ENCODE measurements at places on chromosomes 5 and 9. TPM values are rescaled to one million over a fixed set of nuclear protein-coding genes. Genes with fewer than 3 reads are reported as not detected.

The PCDHA9 gene
- not detected for total RNA-seq

The SLC34A1 gene
- not detected for total RNA-seq

The ACOT12 gene
- not detected for total RNA-seq

The C5orf34 gene
- total RNA-seq = 6.4 TPM

The ZNF79 gene
- total RNA-seq = 8.5 TPM

The SCAI gene
- 3.5 TPM for total RNA-seq

DNA sequence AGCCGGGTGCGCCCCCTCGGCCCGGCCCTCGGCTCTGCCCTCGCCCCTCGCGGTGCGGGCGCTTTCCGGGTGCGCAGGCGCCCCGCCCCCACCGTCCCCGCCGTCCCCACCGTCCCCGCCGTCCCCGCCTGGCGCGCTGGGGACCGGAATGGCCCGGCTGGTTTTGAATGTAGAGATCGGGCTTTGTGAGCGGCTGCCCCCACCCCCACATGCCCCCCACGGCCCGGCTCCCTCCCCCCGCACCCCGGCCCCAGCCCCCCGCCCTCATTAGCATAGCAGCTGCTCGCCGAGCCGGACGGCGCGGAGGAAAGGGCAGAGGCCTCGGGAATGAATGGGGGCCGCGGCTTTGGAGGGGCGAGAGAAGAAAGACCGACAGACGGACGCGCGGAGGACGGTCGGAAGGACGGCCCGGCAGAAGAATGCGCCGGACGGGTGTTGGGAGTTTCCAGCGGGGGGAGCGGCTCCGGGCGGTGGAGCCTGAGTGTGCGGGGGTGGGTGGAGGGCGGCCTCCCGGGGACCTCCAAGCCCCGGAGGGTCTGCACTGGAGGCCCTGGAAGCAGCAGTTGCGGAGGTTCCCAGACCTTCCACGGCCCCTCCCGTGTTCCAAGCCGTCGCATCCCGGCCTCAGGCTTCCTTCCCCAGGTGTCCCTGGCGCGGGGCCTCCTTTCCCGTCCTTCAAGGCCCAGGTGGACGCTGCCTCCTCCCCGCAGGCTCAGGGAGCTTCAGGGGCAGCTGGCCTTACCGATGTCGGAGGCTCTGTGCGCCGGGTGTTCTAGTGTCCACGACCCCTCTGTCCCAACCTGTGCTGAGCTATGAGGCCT, 6.0 kb downstream of the NRARP start:
- no peak for DNase-seq

DNA sequence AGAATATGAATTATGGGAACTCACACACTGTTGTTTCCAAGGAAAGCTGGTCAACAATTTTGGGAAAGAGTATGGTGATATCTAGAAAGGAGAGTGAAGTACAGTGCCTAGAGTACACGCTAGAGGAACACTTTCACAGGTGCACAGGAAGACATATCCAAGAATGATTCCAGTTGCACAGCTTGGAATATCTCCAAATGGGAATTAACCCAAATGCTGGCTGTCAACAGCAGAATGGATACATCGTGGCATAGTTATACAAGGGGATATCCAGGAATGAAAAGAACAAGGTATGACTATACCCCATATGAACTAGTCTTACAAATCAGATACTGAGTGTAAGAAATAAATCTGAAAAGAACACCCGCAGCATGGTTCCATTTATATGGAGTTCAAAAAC, 231.3 kb downstream of the FSTL4 start:
- DNase-seq = no peak

GRCh38 chr5:118069452-118069851, 918.9 kb downstream of the DTWD2 start:
- no peak for DNase-seq

DNA sequence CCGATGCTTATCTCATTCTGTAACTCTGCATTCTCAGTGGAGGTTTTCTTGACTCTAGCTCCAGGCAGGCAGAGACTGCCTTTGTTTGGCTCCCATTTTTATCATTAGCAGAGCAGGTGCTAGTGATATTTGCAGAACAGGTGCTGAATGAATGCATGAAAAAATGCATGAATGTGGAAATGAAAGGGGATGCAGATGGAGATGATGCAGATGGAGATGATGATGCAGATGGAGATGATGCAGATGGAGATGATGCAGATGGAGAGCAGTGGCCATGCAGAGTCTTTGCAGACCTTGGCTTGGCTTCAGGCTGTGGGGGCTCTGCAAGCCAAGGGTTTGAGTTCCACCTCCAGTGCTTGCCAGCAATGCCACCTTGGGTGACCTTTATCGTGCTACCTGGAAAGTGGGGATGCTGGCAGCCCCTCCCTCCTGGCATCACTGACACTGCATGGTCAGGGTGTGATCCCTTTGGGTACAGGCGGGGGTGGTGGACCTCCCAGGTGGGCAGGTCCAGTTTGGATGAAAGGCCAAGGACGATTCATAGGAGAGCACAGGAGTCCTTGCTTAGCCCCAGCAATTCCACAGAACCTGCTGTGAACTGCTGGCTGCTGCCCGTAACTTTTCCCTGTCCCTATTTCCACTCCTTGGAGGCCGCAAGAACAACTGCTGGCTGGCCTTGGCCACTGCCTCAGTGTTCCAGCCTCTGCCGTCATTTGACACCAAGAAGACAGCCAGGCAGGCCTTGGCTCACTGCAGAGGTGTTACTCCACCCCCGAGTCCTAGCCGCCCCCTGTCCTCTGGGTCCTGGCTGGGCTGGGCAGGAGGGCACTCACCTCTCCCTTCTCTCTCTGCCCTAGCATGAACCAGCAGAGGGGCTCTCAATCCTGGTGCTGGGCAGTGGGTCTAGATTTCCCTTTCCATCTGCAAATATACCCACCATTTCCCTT, 33.0 kb downstream of the ERGIC1 start:
- no peak for DNase-seq

DNA sequence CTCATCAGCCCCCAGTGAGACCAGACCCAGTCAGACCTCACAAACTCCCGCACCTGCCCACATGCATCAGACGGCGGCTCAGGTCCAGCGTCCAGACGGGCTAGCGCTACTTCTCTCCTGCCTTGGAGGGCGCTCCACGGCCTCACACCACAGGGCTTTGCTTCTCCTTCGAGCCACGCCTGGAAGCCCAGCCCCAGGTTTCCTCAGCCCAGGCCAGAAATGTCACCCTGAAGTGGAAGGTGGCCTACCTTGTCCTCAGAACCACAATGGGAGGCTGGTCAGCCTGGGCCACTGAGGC, 2.8 kb downstream of the NACC2 start:
- no peak for DNase-seq

GRCh38 chr5:56050551-56051255, 55.9 kb upstream of the IL6ST start:
- no peak for DNase-seq

GRCh38 chr9:93033531-93033930, 25.0 kb upstream of the SUSD3 start:
- no peak for DNase-seq

DNA sequence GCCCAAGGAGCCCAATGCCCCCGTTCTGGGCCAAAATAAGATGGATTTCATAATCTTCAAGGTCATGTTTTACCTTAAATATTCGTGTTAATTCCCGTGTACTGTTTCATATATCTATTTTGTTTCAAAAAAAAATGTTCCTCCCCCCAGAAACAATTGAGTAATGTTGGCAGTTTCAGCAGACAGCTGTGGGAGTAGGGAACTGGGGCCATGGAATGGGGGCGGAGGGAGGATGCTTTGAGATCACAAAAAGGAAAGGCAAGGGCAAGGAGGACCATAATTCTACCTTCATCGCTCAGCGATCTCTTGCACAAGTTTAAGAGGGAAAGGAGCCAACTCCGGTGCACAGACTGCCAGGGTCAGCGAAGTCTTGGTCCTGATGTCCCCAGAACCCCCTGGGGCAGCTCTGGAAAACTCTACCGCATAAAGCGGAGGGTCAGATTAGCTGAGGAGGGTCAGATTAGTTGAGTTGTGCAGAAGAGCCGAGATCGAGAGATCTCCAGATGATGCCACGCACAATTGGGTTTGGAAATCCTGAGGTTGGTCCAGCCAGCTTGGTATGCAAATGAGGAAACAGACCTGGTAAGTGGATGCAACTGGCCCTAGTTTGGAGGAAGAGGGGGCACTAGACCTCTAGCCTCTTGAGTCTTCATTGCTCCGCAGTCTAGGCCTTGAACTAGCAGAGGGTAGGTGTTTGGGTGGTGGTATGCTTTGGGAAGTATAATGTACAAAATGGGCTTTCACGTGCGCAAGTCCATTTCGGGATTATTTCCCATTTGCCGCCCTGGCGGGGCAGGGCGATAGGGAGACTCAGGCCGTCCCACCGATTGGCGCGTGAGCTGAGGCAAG, 24.0 kb downstream of the CDKN2A start:
- no peak for DNase-seq

- DNase-seq = no peak
Observed at GRCh38 chr5:39485079-39485478, 60.3 kb upstream of the DAB2 start.

DNA sequence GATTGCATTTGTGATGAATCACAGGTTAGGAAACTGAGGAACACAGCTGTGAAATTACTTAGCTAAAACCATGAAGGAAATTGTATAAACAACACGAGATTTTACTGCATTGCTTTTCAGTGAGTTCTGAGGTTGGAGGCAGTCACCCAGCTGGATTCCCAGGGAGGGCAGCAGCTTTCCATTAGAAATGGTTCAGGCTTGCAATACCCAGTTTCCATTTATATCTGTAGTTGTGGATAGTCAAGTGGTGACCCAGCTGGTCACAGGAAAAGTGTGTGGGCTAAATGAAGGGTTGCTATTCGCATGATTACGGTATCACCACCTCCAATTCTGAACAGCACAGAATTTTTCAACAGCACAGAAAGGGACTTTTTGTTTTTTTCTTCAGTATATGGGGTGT, 34.3 kb upstream of the SPATA31D4 start:
- DNase-seq = no peak

Measured in foreskin keratinocyte (primary cell).